AG09309 (cell line): ENCODE measurements at places on chromosomes 4 and X.
A peak's percentile ranks its signal among the peaks of the same experiment; 100 is the strongest.

DNA sequence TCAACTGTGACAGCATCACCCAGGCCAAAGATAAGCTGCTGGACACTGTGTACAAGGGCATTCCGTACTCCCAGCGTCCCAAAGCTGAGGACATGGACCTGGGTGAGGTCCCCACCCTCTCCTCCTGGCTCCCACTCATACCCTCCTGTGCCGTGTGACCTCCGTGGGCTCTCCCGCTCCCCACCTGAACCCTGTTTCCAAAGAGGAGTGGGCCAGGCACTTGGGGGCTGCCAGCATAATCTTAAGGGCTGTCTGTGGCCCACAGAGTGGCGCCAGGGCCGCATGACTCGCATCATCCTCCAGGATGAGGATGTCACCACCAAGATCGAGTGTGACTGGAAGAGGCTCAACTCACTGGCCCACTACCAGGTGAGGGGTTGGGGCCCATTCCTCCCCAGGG, 10.0 kb downstream of the LAGE3 start:
- DNase-seq, result no peak

GRCh38 chr4:99586322-99586721, 11.7 kb downstream of the MTTP start:
- DNase-seq, result no peak

- DNase-seq, result no peak
Observed at GRCh38 chr4:181962321-181962720, 280.9 kb upstream of the TENM3 start.

DNA sequence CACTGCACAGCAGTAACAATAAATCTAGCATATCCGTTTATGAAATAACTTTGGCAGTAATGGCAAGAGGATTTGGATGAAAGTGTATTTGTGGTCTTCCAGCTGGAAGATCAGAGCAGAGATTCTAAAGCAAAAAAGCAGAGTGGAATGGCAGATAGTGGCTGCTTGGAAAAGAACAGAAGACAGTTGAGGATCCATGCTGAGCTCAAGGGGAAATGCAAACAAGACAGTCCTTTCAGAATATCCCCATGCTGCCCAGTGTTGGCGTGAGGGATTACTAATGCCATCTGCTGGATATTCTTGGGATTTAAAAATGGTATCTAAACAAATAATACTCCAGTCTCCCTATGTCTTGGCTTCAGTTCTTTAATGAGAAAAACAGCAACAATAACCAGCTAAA, 629.1 kb upstream of the ATOH1 start:
- no peak for DNase-seq

DNA sequence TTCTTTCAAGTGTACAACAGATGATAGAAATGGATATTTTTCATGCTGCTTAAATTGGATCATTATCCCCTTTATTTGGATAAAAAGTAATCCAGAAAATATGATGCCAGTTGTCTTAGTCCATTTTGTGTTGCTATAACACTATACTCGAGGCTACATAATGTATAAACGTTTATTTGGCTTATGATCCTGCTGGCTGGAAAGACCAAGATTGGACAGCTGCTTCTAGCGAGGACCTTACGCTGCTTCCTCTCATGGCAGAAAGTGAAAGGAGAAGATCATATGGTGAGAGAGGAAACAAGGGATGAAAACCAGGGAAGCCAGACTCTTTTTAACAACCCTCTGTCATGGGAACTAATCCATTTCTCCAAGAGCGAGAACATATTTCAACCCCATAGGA, 102.7 kb downstream of the TRAM1L1 start:
- DNase-seq, result no peak

- DNase-seq, result no peak
Observed at GRCh38 chr4:26307037-26307800, 13.6 kb upstream of the RBPJ start.

DNA sequence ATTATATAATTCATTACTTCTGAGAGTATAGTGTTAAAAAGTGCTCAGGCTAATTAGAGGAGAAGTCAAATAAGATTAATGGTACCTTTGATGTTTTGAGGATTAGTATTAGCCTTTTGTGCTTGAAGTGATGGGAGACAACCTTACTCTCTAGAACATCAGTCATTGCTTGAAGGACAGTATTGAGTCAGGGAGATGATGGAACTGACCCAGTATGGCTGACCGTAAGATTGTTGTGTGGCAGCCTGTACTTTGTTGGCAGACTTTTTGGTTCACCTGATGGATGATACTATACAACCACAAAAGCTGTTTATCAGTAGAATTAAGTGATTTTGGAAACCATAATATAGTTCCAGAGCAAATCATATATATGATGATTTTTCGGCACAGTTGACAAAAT, 9.9 kb downstream of the OGT start:
- no peak for DNase-seq

GRCh38 chr4:153408932-153409331, 57.2 kb upstream of the TMEM131L start:
- no peak for DNase-seq

GRCh38 chr4:123406872-123407271, 10.3 kb downstream of the SPRY1 start:
- no peak for DNase-seq

GRCh38 chr4:184364100-184364921, 110.0 kb downstream of the IRF2 start:
- DNase-seq, result no peak

- DNase-seq, result no peak
Observed at GRCh38 chr4:186946136-186946535, 222.5 kb upstream of the FAT1 start.

- DNase-seq, result no peak
Observed at GRCh38 chr4:186240848-186241491, 13.7 kb downstream of the KLKB1 start.

GRCh38 chrX:28177202-28177601, 196.0 kb upstream of the DCAF8L1 start:
- DNase-seq, result no peak

DNA sequence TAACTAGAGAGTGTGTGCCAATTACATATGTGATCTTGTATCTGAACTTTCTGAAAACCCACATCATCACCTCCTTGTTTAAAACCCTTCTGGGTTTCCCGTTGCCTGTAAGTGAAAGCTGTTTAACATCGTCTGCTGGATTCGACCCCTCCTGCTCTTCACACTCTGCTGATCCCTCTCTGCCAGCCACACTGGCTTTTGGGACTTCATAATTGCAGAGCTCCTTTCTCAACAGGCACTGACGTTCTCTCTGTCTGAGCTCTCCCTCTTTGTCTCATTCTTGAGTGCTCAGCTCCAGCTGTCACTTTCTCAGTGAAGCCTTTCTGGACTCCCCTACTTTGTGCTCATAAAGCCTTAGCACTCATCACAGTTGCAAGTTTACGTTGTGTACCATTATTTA, 153.9 kb downstream of the CEP135 start:
- DNase-seq, result no peak

DNA sequence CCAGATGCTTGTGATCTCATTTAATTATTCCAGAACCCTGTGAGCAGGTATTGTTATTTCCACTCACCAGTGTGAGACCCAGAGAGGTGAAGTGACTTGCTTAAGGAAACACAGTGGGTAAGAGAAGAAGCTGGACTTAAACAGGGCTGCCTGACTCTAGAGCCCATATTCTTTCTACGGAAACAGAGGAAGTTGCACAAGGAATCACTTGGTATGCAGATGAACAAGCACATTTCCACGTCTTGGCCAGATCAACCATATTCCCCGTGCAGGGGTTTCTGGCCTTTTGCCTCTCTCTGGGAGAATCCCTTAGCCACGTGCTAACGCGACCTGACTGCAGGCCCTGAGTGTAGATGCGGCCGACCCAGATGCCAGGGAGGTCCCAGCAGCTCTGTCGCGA, 195.5 kb upstream of the ATP6AP2 start:
- no peak for DNase-seq

GRCh38 chrX:53160297-53160983, 64.6 kb downstream of the KDM5C start:
- DNase-seq, result no peak

- no peak for DNase-seq
Observed at GRCh38 chr4:681736-682451, 7.1 kb downstream of the SLC49A3 start.

DNA sequence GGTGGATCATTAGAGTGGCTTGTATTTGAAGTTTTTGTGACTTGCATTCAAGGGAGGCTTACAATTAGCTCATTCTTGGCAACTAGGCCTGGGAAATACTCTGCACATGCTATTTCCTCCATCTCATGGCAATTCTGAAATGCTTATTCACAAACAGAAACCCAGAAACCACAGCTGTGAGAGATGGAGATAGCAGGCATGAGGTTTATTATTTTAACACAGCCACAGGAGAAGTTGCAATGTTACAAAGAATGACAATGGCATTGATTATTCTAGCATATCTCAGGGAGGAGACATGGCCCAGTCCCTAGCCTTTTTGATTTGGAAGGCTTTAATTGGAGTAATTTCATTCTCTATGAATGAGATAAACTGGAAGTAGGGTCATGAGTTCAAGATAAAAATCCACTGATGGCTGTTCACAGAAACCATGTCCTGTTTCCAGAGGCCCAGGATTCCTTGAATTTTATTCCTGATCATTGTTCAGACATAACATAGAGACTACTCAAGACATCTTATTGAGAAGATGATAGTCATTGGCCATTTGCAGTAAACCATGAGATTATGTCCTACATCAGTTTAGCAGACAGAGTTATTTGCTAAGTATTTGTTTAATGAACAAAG, 123.9 kb downstream of the MID1 start:
- DNase-seq, result peak; percentile 63

- DNase-seq, result no peak
Observed at GRCh38 chr4:118772081-118772766, 63.7 kb downstream of the SEC24D start.

DNA sequence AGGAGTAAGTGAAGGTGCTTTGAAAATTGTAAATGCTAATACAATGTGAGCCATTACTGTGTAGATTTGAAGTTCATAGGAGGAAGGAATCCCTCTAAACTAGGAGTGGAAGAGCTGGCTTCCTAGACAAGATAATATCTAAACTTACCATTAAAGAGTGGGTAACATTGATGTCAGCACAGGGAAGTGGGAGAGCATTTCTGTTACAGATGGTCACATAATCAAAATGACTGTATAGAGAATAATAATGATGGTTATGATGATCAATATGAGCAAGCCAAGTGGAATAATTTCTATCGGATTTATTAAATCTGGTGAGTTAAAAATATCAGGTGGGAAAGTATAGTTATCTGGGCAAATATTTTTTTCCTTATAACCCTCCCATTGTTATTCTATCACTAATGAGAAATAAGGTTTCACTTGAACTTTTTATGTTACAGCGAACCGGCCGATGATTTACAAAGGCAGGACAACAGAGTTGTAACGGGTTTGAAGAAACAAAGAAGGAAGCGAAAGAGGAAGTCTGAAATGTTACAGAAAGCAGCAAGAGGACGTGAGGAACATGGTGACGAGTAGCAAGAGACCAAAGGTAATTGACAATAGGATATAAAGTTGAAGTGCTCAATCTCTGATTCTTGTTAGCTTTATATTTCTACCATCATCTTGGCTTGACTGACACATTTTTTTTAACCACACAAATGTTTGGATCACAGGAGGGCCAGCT, 43.5 kb downstream of the FMR1NB start:
- no peak for DNase-seq

DNA sequence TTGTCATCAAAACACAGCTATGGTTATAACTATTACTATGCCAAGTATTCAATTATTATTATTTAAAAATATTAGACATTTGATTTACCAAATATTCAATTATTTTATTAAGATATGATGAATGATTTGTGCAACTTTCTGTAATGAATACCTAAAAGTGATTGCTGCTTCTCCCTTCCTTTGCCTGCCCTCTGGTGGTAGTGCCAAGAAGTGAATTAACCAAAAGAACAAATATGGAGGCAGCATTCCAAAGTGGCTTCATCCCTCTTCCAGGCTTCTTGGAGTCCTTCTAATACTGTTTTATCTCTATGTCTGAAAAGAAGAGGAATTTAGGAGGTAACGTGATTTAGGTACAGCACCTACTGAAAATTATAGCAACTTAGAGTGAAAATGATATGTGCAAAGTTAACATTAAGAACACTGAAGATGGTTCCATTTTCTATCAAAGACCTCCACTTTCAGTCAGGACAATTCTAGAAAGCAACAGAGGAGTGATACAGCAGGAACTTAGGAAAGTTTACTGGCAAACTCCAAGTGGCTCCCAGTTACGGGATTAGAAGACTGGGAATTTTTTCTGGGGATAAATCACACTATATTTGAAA, 43.0 kb downstream of the ENPEP start:
- no peak for DNase-seq

DNA sequence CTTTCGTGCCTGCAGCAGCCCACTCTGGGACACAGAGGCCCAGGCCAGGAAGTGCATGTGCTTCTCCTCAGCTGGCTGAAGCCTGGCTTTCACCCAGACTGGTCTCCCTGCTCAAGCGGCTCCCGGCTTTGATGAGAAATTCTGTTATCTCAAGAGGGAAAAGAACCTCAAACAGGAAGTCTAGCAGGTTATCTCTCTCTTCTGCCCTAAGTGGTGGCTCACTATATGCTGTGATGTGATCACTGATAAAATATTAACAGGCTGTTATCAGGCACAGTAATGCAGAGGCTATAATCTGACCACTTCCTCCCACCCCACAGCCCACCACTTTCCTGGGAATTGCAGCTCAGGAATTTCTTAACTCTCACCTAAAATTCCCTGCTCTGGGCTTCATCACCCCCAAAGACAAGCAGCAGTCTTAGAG, 13.3 kb downstream of the CLDN2 start:
- DNase-seq, result no peak

GRCh38 chr4:1050486-1051213, 39.2 kb downstream of the FGFRL1 start:
- no peak for DNase-seq

DNA sequence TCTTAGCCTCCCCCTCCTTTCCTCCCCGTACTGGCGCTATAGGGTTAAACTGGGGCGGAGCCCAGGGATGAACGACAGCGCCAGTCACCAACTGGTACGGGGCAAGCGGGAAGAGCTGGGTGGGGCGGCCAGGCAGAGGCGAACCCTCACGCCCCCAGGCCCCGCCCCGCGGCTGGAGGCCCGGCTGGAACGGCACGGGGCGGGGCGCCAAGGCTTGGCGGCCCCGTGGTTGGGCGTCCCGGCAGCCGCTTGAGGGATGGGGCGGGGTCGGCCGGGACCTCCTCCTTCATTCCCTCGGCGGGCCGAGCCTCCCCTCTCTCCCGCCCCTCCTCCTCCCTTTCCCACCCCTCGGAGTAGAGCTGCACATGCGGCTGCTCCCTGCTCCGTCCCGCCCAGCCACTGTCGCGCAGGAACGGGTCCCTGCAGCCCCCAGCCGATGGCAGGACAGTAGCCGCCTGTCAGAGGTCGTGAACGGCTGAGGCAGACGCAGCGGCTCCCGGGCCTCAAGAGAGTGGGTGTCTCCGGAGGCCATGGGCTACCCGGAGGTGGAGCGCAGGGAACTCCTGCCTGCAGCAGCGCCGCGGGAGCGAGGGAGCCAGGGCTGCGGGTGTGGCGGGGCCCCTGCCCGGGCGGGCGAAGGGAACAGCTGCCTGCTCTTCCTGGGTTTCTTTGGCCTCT, at the start of gene EDA:
Gene EDA (plus strand): TSS at position 335 of the 678 bp plus-strand sequence.
- no peak for DNase-seq

GRCh38 chr4:38668203-38668971, 4.4 kb downstream of the KLF3 start:
- no peak for DNase-seq

- no peak for DNase-seq
Observed at GRCh38 chr4:35933901-35934300, 310.4 kb downstream of the ARAP2 start.

- no peak for DNase-seq
Observed at GRCh38 chr4:136922066-136922465, 610.2 kb downstream of the PCDH18 start.

GRCh38 chr4:5883916-5884315, 9.0 kb downstream of the CRMP1 start:
- no peak for DNase-seq
